EL (cell line): ENCODE measurements at places on chromosomes 6 and 20.

DNA sequence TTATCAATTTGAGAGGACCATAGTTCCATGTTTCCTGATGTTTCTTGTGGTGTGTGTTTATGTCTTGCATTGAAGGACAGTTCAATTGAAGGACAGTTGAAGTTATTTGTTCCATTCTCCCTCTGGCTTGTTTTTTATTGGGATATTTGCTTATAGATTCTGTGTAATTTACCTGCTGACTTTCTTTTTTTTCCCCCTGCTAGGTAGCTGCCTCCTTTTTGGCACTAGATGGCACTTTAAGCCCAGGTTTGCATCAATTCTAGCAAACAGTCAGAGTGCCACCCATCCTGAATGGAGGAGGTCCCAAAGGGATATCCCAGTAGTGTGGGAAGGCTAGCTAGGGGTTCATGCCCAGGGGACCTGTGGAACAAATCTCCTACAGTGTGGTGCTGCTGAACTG is 78.1 kb downstream of the CFAP61 start:
- peak; percentile 11 for DNase-seq

DNA sequence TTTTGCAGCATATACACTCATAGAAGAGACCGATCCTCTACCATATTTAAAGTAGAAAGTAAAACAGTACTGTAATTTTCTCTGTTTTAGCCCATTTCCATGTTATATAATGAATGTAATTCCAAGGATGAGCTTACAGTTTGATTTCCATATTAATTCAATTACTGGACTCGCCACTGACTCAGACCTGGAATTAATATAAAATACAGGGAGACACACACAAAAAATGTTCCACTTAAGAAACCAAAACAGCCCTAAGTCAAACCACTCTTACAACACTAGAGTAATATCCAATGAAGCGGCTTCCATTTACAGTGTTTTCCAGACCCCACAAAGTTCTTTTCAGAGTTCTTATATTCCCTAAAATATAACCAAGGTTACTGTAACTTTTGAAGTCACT is 110.6 kb downstream of the BACH2 start:
- DNase-seq = no peak

DNA sequence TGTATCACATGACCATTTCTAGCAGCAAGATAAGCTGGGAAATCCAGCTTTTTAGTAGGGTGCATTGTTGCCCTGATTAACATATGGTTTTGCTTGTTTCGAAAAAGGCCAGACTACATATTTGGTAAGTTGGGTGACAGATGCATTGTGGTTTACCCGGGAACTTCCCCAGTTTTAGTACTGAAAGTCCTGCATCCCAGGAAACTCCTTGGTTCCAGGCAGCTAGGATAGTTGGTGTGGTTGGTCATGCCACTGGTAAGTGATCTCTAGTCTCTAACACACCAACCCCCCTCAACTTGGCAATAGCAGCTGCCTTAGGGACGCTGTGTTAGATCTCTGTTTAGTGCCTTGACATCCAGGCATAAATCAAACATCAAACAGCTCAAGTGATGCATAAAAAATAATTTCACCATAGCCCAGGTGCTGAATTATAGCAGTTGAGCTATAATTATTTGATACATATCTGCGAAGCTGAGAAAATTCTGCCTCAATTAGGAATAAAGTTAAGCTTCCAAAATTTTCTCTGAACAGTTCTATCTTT is 216.5 kb downstream of the TFAP2C start:
- DNase-seq = no peak

DNA sequence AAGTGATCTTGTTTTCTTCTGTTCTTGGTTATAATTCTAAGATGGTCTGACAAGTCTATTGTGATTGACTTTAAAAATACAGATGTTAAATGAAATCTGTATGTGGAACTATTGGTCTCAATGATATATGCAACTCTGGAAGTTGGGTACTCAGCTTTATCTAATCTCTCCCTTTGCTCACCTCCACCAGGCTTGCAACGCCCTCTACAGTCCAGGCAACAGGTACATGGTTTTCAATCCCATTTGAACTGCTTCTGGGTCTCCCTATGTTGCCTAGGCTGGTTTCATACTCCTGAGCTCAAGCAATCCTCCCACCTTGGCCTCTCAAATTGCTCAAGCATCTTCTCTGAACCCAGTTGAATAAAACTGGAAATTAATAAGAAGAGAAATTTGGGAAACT is 25.6 kb upstream of the HLA-DQB1 start:
- peak; percentile 13 for DNase-seq

DNA sequence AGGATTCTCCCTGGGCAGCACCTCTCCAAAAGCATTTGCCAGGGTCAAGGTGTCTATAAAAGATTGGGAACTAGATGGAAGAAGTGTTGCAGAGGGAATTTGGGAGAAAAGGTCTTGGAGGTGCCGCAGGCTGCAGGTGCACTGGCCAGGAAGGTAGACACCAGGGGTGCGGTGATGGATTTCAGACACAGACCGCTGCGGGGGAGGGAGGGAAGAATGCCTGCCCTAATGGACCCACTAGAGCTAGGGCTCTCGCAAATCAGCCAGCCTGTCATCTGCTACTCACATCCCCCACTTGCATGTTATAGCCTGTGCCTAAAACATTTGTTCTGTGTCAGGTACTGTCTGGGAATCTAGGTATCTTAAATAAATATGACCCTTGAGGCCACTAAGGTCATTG is 193.6 kb upstream of the SLC24A3 start:
- DNase-seq = no peak

- no peak for DNase-seq
Observed at GRCh38 chr20:46205349-46205748, 87.2 kb downstream of the CD40 start.

DNA sequence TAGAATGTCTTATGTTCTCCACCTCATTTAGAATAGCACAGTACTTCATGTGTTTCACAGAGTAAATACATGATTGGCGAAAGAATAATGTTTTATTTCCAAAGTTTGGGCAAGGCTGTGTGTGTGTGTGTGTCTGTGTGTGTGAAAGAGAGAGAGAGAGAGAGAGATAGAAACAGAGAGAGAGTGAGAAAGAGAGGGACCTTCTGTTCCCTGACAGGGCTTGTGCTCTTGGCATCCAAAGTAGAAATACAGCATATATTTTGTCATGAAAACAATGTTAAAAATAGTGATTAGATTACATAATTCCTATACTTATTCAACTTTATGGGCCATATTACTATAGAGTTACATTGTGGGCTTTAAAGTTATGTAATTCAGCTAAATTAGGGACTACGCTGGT is 201.2 kb downstream of the KIF6 start:
- no peak for DNase-seq

GRCh38 chr6:134021396-134022122 is 30.9 kb downstream of the SLC2A12 start:
- no peak for DNase-seq

GRCh38 chr6:35209081-35209480 is 4.7 kb upstream of the SCUBE3 start:
- no peak for DNase-seq
